ENCODE measurements at places on chromosomes 12 and 14. TPM values are rescaled to one million over a fixed set of nuclear protein-coding genes. Genes with fewer than 3 reads are reported as not detected.

- DNase-seq = no peak
Measured at GRCh38 chr12:132404951-132405741, 75.8 kb upstream of the GALNT9 start.

RNF212B gene
- not detected for total RNA-seq

GALNT8 gene
- total RNA-seq = not detected

GRCh38 chr14:22336031-22336430 lies 253.0 kb downstream of the DAD1 start:
- peak; percentile 41 for DNase-seq

ASCL1 gene
- not detected for total RNA-seq

GRCh38 chr14:100422556-100423316 lies 99.6 kb downstream of the SLC25A47 start:
- DNase-seq = no peak

- DNase-seq = no peak
Measured at GRCh38 chr12:71201136-71201679, 43.4 kb upstream of the TSPAN8 start.

- DNase-seq = peak; percentile 93
Measured at GRCh38 chr12:3304436-3305165, 186.4 kb upstream of the PRMT8 start.

RPGRIP1 gene
- total RNA-seq = not detected

GRCh38 chr14:76781648-76782051 lies 20.4 kb downstream of the VASH1 start:
- peak; percentile 30 for DNase-seq

GRCh38 chr14:82159624-82160023 lies 626.0 kb upstream of the SEL1L start:
- DNase-seq = no peak

ARMH4 gene
- 0.91 TPM for total RNA-seq

DNA sequence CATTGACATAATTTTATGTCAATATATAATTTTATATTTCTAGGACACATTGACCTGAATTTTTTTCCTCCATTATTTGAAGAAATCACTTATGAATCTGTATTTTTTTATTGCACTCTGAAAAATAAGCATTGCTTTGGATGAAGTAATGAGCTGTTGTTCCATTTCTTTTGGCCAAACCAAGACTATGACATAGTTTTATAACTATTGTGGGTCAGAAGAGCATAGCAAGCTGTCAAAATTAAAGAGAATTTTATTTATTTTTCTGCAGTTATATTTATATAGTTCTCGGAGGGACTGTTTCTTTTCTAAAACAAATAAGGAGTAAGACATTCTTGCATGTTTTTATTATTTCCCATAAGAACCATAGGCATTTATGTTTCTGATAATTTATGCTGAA lies 8.5 kb downstream of the C12orf75 start:
- DNase-seq = no peak

KRT73 gene
- not detected for total RNA-seq

GRCh38 chr12:30969606-30970395 lies 43.3 kb downstream of the TSPAN11 start:
- no peak for DNase-seq

CCDC177 gene
- not detected for total RNA-seq

- peak; percentile 62 for DNase-seq
Measured at GRCh38 chr14:31261859-31262731, 54.5 kb upstream of the HECTD1 start.

KCNMB4 gene
- 3.0 TPM for total RNA-seq
